ENCODE measurements at places on chromosomes 16 and 17.

GRCh38 chr17:13244513-13244912, 226.7 kb upstream of the ELAC2 start:
- no peak for DNase-seq

GRCh38 chr17:79657861-79658810, 47.3 kb upstream of the RBFOX3 start:
- no peak for DNase-seq

- DNase-seq: no peak
These were observed 2284.7 kb downstream of the TP53TG3F start for GRCh38 chr16:35744084-35744483.

DNA sequence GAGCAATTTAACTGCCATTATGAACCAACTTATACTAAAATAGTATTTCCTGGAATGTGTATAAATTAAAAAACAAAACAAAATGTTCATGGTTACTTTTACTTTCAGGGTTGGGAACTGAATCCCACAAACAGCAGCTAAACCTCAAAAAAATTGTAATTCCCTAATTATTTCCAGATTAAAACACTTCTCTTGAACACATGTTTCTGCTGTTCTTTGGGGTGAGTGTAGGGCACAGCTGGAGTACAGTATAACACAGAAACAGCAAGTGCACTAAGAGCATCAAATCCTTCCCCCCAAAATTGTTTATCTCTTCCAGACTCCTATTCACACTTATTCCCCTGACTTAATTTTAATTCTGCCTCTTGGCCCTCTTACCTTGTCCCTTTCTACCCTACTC, 56.4 kb downstream of the KANSL1 start:
- DNase-seq: no peak

DNA sequence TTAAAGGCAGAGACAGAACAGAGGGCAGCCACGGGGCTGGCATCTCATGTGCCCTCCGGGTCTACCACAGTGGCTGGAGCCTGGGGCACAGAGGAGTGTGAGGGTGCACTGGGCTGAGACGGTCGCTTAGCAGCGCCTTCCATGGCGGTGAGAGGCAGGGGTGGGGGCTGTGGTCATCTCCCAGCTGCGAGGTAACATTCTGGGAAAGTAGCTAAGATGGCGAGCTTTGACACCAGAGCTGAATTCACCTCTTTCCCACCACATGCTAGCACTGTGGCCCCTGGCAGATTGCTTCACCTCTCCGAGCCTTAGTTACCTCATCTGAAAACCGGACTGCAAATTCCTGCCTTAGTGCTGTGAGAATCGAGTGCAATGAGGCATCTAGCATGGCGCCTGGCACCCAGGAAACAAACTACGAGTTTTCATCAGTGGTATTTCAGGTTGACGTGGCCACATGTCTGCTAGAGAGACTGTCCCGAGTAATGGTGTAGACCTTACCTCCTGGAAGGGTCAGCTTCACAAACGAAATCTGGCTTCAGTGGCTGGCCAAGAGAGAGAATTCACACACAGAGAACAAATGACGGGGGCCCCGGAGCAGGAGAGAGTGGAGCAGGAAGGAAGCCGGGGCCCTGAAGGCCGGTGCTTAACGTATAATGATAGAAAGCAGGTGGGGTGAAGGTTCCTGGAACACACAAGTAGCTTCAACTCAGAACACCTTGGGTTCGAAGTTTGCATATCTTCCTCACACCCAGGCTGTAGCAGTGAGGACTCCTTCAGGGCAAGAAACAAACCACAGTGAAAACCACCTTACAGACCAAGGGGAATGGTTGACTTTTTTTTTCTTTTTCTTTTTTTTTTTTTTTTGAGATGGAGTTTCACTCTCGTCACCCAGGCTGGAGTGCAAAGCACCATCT, 63.9 kb upstream of the RPH3AL start:
- no peak for DNase-seq

DNA sequence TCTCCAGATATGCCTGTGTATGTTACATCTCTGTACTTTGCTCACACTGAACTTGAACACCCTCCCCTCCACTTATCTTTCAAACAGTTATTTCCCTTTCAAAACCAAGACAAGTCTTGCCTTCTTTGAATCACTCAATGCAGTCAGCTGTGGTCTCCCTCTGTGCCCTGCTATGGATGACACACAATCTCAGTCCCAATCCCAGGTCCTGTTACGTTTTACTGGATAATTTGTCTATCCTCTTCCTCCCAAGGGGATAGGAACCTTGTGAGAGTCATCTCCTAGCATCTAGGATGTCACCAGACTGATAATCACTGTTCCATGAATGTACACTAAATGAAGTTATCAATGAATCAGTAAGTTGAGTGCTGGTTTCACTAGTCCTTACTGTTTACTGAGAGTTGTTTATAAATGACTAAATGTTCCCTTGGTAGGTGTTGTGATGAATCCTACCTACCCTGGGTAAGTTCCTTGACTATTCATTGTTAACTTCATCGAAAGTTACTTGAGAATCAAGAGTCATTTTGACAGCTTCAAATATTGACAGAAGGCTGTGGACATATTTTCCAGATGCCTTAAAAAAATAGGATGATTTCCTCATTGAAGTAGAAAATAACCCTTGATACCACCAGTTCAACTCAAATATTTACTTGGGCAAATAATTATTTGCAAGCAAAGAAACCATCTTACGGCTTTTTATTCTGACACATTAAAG, 244.9 kb downstream of the PRKCA start:
- DNase-seq: no peak

DNA sequence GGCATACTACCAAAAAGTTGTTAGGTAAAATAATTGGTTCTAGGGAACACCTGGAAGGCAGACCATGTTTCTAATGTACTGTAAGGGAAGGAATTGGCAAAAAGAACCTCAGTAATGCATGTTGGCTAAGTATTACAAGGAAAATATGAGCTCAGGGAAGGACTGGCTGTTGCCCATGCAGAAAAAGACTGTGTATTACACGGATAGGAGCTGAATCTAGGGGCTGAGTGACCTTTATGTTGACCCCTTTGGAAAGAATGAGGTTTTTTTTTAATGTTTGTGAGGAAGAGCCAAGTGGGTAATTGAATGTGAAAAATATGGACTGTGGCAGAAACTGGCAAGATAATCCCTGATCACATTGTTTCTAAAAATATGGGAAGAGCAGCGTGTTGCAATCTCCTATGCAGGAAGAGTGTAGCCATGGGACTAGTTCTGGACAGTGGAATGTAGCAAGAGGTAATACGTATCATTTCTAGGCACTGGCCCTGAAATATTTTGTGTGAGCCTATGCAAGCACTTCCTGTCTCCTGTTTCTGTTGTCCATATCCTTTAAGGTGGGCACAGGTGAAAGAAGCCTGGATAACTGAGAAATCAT, 95.1 kb upstream of the CNTNAP4 start:
- no peak for DNase-seq

DNA sequence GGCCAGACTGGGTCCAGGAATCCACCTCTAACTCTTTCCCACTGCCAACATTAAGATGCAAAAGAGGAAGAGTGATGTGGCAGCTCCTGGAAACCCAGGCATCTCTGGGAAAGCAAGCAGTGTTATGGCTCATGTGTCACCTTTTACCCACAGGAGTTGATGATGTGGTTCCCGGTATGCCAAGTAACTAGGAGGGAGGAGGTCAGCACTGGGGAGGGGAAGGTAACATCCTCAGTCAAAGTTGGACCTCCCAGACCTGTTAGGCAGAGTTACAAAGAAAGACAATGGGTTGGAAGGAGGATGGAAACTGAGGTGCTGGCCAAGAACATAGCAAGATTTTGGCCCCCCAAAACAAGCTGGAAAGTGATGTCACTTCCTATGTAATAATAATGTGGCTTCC, 11.4 kb downstream of the KRABD2 start:
- DNase-seq: no peak

DNA sequence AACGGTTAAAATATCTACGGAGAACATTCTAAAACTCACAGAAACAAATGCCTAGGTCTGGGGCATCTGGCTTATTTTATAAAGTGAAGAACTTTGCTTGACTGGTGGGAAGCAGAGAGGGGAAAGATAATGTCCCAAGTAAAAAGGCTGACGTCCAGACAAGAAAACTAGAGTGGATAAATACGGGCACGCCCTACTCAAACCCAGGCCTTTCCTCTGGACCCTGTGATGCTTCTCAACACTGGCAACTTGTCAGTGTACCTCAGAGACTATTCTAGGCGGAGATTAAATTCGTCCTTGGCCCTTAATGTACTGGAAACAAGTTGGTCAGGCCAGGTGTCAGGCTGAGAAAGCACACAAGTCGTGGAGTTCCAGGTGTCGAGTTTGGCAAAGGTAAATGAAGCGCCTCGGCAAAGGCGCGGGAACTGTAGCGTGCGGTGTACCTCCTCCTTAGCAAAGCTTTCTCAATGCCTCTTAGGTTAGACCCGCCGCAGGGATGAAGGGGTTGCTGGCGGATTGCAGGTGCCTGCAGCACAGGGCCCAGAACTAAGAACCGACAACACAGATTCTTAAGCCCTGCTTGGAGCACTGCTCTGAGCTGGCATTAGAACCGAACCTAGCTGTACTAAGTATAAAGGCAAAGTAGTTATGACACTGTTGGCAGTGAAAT, 668 bp upstream of the UNK start:
- DNase-seq: no peak

DNA sequence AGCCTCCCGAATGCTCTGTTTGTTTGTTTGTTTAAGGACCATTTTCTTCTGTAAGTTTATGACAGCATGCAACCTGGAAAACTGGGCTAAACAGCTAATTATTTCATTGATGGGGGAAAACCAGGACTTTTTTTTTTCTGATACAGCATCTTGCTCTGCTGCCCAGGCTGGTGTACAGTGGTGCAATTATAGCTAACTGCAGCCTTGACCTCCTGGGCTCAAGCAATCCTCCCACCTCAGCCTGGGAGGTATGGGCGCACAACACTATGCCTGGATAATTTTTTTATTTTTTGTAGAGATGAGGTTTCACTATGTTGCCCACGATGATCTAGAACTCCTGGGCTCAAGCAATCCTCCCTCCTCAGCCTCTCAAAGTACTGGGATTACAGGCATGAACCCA, 37.3 kb downstream of the GPATCH8 start:
- DNase-seq: no peak

DNA sequence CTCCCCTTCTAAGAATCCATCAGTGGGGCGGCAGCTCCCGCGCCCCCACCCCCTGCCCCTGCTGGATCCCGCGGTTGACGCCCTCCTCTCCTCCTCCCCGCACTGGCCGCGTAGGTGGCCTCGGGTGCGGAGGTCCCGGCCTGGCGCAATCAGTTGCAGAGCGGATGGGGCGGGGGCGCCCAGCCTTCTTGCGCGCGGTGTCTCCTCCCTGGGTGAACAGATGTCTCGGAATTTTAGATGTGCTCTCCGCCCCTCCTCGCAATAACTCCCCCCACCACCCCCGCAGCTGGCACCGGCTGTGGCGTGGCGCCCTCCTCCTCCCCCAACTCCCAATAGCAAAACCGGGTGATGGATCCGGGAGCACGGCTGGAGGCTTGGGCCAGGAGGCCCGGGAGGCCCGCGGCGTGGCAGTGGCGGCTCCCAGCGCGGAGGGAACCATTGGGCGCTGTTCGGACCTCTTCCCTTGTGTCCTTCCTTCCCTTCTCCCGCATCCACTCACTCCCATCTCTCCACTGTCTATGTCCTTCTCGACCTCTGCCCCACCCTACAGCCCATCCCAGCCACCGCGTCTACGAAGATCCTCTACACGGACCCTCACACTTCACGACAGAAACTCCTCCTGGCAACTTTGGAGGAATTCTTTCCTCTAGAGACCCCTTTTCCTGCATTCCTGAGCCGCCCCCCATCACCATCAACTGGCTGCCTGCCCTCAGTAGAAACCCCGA, 11.0 kb downstream of the NEUROD2 start:
- DNase-seq: no peak

DNA sequence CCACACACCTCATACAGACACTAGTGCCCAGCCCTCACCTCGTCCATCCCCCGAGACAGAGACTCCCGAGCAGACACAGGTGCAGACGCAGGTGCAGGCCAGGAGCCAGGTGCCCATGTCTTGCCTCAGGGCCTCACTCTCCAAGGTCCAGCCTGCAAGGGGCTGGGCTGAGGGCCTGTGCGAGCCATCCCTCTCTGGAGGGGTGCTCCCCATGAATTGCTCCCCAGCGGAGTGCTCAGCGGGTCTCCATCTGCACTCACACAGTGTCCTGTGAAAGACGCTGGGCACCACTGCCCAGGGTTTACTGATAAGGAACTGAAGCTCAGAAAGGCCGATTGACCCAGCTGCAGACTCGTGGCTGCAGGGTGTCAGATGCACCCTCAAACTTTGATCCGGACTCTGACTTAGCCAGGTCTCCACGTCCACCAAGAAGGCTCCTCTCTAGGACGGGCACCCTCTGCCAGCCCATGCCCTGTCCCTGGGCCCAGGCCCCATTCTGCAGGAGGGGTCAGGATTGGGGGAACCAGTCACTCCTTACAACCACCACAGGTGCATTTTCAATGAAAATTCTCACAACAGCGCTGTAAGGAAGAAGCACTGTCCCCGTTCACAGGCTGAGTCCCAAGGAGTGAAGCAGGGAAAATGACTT, 16.9 kb downstream of the POLR3K start:
- no peak for DNase-seq

- no peak for DNase-seq
These were observed 8.4 kb downstream of the FOXK2 start for GRCh38 chr17:82527898-82528297.

GRCh38 chr17:56831369-56832095, 2.2 kb downstream of the C17orf67 start:
- no peak for DNase-seq

DNA sequence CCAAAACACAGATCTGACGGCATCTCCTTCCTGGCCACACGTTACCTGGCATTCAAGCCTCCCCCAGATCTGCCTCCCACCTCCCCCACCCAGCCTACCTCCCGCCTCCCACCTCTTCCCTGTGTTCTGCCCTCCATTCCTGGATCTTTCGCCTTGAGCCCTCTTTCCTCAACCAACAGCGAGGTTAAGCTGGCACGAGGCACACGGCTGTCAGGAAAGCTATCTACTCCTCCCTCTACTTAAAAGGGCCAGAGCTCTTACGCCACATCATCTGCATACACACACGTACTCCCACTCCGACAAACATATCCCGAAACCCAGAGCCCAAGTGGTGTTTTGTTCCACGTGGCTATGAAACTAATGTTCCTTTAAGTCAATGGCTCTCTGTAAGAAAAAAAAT, 18.0 kb downstream of the WDR45B start:
- no peak for DNase-seq

DNA sequence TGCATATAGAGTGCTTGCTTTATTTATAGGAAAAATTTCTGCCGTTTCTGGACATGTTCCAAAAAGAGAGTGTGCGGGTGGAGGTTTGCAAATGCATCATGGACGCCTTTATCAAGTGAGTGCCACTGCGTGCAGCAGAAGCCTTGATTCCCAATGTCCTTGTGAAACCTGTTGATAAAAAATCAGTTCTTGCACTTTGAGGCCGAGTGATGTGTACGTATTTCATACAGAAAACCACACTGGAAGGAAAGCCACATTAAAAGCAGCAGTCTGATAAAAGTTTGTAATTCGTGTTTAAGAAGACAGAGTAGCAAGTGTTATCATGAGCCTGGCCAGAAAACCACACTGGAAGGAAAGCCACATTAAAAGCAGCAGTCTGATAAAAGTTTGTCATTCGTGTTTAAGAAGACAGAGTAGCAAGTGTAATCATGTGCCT, 78.0 kb downstream of the KNOP1 start:
- no peak for DNase-seq

GRCh38 chr16:75532142-75532765, 3.7 kb downstream of the CHST5 start:
- DNase-seq: no peak

Measured in iPS DF 19.7 (cell line).